ENCODE measurements at places on chromosomes 4 and X.

DNA sequence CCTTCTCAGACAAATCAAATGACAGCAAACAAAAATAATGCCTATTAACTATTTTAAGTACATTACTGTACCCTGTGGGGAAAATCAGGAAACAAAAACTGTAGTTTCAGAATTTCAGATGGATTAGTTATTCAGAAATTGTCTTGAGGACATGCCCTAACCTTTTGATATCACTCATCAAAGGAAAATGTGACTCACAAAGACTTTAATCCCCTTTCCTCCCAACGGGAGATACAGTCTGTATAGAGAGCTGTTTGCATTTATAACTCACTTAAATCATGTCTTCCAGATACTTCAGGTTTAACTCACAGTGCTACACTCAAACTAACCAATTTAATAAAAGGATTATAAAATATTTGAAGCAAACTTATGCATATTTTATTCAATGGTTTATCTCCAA, 304.0 kb downstream of the MAPK10 start:
- DNase-seq = no peak

DNA sequence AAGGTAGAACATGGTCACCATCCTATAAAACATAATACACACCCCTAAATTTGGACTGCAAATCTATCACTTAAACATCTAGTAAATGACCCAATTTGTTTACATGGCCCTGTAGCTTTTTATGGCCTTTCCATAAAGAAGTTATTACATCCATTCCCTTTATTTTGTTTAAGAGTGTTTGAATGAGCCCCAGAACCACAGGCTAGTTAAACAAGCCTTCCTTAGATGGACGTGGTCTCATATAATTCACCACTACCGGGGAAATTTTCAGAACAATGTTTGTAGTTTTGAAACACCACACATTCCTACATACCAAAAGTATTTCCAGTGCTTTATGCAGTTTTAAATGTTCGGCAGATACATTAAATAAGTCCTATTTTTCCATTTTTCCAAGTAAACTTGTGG, 12.3 kb downstream of the PDGFC start:
- DNase-seq = no peak

DNA sequence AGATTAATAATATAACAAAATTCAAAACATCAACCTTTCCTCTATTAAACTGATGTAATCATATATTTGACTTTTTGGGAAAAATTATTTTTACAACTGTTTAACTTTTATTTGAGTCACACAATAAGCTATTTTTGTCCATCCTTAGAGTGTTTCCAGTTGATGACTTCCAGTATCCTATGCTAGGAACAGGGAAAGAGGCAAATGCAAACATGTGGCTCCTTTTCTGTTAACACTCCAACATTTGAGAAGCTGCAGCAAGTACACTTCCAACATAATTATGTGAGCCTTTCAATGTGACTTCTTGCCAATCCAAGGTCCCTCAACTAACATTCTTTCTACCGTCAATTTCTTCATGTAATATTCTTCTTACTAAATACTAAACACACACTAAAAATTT, 117.7 kb downstream of the PPA2 start:
- no peak for DNase-seq

DNA sequence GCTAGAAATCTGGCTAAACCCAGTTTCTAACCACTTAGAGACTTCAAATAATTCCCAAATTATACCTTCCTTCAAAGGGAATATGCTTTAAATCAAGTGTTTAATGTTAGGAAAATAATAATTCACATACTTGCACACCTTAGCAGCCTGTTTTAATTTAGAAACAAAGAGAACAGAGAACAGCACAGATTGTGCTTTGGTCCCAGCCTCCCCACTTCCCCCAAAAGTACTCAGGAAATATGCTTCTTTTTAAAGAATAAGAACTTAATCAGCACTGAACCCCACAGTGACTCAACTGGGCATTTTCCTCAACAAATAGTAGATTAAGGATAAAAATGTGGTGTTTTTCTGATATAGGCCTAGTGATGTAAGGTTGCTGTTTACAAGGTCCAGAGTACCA, 295.8 kb downstream of the GBA3 start:
- no peak for DNase-seq

- no peak for DNase-seq
Observed at GRCh38 chrX:72395237-72395636, 89.5 kb upstream of the CITED1 start.

DNA sequence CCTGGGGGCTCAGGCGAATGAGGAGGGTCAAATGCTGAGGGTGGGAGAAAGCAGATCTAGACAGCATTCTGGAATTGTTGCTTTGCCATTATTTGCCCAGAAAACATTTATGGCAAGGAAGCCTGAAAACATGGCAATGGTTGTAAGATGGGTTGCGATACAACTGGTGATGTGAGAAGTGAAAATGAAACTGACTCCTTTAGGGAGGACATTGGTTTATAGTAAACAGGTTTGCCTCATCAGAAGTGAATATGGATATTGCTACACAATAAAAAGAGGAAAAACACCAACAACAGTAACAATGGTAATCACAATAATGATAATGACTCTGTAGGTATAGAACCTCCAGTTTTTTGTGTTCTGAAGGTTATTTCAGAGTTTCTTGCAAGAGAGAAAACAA, 107.0 kb upstream of the TBC1D9 start:
- DNase-seq = no peak

DNA sequence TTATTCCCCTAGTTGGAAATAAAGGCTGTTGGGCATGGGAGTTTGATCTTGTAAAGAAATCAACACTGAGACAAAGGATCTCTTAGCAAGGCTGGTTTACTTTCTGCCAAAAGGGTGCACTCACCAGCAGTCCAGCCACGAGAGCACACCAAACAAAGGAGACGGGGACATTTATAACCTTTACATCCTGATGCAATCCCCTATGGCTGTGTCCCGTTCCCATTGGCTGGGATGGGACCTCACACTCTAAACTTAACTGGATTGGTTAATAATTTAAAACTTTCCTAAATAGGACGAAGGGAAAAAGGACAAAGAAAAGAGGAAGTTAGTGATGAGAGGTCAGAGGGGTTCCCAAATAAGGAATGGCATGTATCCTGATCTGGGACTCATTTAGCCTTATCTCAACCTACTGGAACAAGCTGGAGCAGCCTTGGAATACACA, 17.9 kb downstream of the METAP1 start:
- no peak for DNase-seq

DNA sequence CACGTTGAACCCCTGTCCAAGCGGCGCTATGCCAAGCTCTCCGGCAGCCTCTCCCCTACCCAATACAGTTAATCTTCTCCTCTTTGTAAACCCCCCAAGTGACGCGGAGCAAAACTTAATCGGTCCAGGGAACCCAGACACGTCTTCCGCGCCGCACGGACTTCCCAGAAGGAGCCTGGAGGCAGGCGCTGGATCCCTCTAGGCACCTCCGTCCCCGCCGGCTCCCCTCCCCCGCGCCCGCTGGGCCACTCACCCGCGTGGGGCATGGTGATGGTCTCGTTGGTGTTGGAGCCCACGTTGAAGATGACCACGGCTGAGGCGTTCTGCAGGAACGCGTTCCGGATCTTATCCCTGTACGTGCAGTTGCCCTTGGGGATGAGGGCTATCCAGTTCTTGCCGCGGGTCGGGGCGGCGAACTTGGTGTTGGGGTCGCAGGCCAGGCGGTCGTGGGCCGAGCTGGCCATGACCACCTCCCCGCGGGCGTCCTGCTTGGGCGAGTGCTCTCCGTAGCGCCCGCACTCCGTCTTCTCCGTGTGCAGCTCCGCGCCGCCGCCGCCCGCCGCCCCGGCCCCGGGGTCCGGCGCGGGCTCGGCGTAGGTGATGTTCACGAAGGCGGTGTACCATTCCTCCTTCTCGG, 1.1 kb downstream of the RNF150 start:
- no peak for DNase-seq

DNA sequence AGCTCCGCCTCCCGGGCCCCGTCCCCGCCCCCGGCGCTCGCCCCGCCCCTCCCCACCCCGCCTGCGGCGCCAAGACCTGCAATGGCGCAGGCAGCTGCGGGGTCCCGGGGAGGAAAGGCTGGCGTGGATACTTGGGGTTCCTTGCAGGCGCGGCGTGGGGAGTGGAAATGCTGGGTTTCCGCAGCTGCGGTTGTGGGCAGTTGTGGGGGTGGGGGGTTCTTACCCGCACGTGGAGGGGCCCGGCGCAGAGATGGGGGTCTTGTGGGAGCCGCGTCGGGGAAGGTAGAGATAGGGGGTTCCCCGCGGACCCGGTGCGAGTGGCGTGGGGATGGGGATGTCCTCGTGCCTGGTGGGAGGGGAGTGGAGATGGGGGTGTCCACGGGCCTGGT, 680 bp upstream of the ASMTL start:
- no peak for DNase-seq

DNA sequence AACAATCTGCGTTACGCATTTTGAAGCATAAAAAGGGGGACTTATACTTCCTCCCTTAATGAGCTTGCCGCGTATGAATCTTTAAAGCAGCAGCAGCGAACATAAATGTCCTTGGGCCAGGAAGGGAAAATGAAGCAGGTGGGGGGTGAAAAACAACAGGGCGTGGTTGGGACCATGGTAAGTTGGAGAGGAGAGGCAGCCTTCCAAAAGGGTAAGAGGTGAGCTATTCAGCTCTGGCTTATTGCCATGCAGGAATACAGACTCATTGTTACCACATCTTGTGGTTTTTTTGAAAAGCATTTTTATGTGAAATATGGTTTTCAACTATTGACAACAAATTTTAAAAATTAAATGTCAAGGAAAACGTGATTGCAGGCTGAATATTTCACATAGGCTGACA, 710.7 kb upstream of the FAM241A start:
- no peak for DNase-seq

- peak; percentile 28 for DNase-seq
Observed at GRCh38 chrX:24149351-24150050, at the start of gene ZFX. Gene ZFX, plus strand, starts transcription at chrX:24149729. Its CDS starts 23,014 bp downstream, at chrX:24172743.

- DNase-seq = no peak
Observed at GRCh38 chr4:149741186-149741831, 74.3 kb downstream of the IQCM start.

GRCh38 chr4:69750346-69750745, 10.1 kb downstream of the SULT1B1 start:
- DNase-seq = no peak

DNA sequence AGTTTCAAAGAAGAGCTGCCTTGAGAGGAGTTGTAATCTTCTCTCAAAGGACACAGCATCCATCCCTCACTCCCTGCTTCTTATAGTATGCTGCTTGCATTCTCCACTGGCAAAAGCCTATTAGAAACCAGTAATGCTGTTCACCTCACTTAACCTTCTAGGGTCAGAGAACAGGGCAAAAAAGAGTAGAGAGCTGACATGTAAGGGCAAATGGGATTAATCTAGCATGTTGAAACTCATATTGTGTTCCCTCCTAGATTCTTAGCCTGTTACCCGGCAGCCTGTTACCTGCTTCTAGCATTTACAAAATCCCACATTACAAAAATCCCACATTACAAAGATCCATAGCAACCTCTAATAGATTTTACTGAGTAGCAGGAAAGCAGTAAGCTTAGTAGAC, 244.7 kb downstream of the SLC7A11 start:
- no peak for DNase-seq

DNA sequence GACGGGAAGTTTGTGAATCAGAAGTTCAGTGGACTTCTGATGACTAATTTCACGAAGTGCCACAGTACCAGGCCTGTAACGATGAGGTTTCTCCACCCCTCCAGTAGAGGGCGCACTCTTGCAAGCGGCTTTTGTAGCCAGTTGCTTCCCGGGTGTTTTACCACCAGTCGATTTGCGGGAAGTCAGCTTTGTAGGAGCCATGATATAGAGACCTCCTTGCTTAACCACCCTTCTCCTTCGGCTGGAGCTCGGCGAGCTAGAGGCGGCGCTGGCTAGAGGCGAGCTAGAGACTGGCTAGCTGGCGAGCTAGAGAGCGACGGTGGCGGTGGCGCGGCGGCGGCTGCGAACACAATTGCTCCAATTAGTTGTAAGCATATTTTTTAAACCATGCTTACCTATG, 72.0 kb downstream of the IL1RAPL1 start:
- DNase-seq = no peak

DNA sequence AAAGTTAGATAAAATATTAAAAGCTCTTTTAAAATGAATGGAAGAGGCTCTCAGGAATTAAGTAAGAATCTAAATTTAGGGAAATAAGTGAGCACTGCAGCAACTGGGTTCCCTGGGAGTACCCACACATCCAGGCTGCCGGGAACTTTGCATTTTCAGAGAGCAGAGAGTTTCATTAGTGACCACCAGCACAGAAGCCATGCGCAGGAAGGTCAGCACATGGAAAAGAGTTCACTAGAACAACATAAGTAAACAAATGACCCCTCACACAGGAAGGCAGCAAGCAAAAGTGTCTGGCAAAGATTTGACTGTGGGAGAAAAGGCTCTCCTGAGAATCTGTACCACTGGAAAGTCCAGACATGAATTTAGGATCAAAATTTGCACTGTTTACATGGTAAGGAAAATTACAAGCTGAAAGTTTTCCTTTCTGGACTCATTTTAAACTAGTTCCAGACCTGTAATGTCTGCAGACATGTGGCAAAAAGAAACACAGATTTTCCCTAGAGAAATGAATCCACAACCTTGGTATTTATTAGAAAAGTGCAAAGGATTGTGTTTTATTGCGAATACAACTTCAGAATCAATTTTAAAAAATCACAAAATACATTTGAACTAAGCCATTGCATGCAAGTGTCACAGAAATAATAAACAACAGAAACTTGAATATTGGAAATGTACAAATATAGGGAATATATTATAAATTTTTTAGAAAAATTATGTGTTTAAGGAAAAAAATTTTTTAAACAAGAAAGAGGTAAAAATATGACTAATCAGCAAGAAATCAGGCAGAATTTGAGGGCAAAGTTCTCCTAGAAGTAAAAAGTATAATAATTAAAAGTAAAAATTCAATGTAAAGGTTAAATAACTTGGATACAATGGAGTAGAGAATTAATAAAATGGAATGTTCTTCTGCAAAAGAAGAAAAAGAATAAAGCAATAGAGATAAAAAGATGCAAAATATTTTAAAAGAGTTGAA, 18.4 kb upstream of the MYOZ2 start:
- DNase-seq = no peak

- no peak for DNase-seq
Observed at GRCh38 chr4:2324891-2325290, 63.0 kb upstream of the MXD4 start.

GRCh38 chr4:122845066-122845465, 18.4 kb downstream of the FGF2 start:
- DNase-seq = no peak

DNA sequence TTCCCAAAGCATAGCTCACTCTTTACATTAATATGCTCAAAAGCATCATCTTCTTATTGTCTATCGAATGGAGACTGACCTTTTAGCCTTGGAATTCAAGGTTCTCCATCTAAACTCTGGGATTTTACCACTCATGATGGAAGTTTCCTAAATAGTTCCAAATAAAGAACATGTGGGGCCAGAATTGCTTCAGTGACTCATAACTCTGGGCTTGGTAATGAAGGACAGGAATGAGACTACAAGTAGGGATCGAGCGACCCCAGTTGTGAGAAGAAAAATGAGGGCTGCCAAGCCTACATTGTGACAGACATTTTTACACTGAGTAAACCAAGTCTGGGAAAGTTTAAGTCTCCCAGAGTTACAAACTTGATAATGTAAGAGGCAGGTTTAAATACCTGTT, 269.9 kb downstream of the CBLL2 start:
- no peak for DNase-seq

- no peak for DNase-seq
Observed at GRCh38 chr4:53037892-53038291, 175.8 kb downstream of the RASL11B start.

GRCh38 chr4:22465349-22465748, 50.5 kb downstream of the ADGRA3 start:
- DNase-seq = no peak
